Fibroblast of mammary gland (primary cell): ENCODE measurements at places on chromosomes 11 and 22.

GRCh38 chr11:60530454-60531100, 15.4 kb downstream of the MS4A13 start:
- no peak for DNase-seq

DNA sequence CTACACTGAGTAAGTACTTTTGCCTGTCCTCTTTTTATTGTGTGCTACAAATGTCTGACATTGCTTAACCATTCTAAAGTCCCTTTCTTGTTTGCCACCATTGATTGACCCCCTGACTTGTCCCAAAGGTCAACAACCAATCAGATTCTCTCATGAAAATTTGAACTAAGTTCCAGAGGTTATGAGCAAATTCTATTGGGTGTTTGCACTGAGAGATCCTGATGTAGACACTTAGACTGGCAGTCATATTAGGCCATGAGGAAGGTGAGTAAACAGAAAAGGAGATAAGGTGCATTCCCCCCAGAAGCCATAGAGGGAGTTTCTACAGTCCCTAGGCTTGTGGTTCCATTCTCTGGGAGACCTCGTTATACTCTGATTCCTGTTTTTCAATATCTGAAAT, 101.3 kb upstream of the E2F8 start:
- DNase-seq = no peak

DNA sequence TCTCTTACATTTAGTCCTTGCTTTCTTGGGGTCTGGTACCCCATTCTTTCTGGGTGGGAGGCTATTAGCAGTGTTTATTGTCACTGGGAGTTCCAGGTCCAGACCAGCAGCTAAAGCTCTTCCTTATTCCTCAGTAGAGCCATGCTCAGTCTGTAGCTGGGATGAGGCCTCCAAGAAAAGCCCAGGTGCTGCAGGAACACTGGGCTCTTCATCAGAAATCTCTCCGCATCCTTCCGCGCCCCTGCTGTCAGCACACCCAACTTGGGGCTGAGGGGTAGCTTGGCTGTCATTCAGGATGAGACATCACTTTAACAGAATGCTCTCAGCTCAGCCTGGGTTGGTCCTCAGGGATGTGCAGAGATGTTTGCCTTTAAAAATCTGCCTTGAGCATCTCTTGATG, 97.5 kb downstream of the GRAMD1B start:
- DNase-seq = no peak

DNA sequence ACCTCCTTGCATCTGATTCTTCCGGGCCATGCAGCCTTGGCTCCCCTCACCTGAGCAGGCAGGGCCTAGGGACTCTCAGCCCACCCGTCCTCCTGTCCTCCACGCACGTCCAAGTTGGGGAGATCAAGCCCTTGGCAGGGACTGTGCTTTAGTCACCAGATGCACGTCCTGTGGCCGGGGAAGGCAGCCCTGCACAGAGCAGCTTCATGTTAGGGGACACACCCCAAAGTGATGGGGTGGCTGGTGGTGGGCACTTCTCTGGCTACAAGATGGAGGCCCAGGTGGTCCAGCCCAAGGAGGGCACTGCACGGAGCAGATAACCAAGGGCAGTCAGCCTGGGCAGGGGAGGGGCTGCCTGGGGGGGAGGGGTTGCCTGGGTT, 1.2 kb downstream of the MUC5B start:
- DNase-seq = no peak

DNA sequence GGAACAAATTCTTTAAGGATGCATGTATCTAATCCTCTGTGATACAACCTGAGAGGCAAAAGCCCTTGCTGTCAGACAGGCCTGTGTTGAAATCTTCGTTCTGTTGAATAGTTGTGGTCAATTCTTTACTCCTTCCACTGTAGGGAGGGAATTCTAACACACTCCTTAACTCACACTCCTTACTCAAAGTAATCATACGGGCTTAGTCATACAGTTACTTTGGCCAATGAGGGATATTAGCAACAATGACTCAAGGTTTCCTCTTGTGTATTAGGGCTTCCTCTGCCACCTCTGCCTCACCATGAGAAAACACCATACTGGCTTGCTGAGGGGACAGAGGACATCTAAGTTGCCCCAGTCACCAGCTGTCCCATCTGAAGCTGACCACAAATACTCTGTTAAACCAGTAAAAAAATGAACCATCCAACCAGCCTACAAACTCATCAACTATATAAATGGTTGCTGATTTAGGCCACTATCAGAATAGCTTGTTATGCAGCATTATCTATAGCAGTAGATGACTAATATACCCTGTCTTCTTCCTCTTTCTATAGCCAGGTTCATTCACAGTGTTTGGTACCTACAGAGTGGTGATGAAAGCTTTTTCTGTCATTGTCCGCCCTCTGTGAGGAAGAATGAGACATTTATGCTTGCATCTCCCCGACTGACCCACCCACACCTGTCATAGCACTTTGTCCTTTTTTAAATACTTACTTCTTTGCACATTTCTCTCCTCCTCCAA, 322.8 kb upstream of the SYN3 start:
- DNase-seq = peak; percentile 87

GRCh38 chr22:19819911-19820879, 34.5 kb downstream of the GNB1L start:
- no peak for DNase-seq

DNA sequence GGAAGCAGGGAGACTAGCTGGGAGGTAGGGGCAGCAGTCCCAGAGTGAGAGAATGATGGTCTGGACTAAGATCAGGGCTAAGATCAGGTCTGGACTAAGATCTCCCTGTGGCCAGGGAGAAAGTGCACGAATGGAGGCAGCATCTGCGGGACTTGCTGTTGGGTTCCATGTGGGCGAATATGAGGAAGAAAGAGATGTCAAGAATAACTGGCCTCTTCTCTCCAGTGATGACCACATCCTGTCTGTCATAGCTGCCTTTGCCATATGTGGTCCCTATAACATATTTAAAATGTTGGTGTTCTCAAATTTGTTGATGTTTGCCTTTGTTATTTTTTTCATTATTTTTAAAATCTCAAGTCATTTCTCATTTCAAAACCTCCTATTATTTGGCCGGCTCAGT, 27.4 kb upstream of the CXCR5 start:
- no peak for DNase-seq
